ENCODE measurements at places on chromosomes 2 and 18. TPM values are rescaled to one million over a fixed set of nuclear protein-coding genes. Genes with fewer than 3 reads are reported as not detected.

Gene AFF3
- total RNA-seq, result 7.1 TPM

GRCh38 chr2:23660237-23660636 is 266.7 kb downstream of the ATAD2B start:
- H3K27me3 ChIP-seq, result peaks cover 15% of the 10 kb centered on the region
- H3K27ac ChIP-seq, result no peak overlapping the region
- no peaks in the 10 kb centered on the region for H3K36me3 ChIP-seq
- no peak overlapping the region for H3K4me3 ChIP-seq
- H3K4me1 ChIP-seq, result peaks cover 10% of the 10 kb centered on the region

GRCh38 chr2:175807031-175807873 is 194.8 kb downstream of the LNPK start:
- H3K27ac ChIP-seq, result no peak overlapping the region
- no peaks in the 10 kb centered on the region for H3K36me3 ChIP-seq
- H3K27me3 ChIP-seq, result peaks cover 3% of the 10 kb centered on the region
- H3K4me1 ChIP-seq, result no peaks in the 10 kb centered on the region
- no peak overlapping the region for H3K4me3 ChIP-seq

Gene ACMSD
- not detected for total RNA-seq

Gene UGT1A3
- total RNA-seq, result not detected

DNA sequence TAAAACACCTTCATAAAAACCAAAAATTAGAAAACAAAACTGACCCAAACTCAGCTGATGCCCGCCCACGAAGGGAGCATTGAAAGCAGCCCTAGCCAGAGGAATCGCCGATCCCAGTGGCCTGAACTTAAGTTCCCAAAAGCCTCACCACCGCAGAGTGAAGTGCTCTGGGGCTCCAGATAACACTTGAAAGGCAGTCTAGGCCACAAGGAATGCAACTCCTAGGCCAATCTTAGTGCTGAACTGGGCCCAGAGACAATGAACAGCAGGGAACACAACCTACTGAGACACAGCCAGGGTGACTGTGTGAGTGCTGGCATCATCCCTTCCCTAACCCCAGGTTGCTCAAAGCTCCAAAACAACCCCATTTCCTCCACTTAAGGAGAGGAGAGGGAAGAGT is 59.6 kb upstream of the CHN1 start:
- no peak for DNase-seq
- peaks cover 26% of the 10 kb centered on the region for H3K36me3 ChIP-seq
- H3K4me3 ChIP-seq, result no peak overlapping the region
- H3K27me3 ChIP-seq, result no peaks in the 10 kb centered on the region

DNA sequence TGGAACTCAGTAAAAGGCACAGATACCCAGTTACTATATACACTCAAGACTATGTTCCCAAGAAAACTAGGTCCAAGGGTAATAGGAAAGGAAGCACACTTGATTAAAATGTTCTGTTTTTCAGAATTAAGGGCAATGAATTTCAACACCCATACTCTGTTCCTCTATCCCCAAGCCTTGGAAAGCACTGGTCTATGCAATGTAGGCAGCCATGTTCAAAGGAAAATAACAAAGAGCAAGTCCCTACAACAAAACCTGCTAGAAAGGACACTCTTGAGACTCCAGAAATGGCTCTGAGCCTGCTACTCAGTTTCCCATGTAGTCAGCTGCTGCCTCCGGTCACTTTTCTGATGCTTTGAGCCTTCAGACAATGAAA is 6.8 kb downstream of the CYB5A start:
- no peak for DNase-seq
- no peak overlapping the region for H3K4me3 ChIP-seq
- peaks cover 22% of the 10 kb centered on the region for H3K4me1 ChIP-seq
- no peaks in the 10 kb centered on the region for H3K36me3 ChIP-seq
- H3K27ac ChIP-seq, result no peak overlapping the region

Gene PGAP1
- total RNA-seq, result 39.5 TPM

Gene AGPS
- total RNA-seq, result 65.9 TPM

Gene KIAA2012
- total RNA-seq, result not detected

GRCh38 chr2:131034122-131035051 is 58.9 kb downstream of the FAM168B start:
- peaks cover 36% of the 10 kb centered on the region for H3K27me3 ChIP-seq
- peak overlapping the region; percentile 38 for H3K4me3 ChIP-seq
- peaks cover 20% of the 10 kb centered on the region for H3K4me1 ChIP-seq
- H3K27ac ChIP-seq, result no peak overlapping the region
- peak; percentile 22 for DNase-seq
- H3K36me3 ChIP-seq, result peaks cover 3% of the 10 kb centered on the region

DNA sequence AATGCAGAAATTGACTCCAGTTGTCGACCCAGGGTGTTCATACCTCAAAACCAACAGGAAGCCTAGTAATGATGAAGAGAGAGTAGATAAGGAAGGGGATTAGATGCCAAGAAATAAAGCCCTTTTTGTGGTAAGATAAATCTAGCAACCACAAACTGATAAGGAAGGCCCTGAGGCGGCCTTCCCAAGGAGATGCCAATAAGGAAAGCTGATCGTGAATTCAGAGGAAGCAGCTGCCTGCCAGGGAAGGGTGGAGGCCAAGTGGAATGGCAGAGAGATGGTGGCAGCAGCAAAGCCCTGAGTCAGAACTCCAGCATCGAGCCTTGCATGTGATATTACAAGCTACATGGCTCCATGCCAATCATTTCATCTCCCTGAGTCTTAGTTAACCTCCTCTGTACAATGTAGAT is 126.3 kb downstream of the IRS1 start:
- no peak for DNase-seq
- no peaks in the 10 kb centered on the region for H3K36me3 ChIP-seq
- peaks cover 5% of the 10 kb centered on the region for H3K4me1 ChIP-seq
- H3K27ac ChIP-seq, result no peak overlapping the region
- H3K27me3 ChIP-seq, result peaks cover 27% of the 10 kb centered on the region
- no peak overlapping the region for H3K4me3 ChIP-seq

DNA sequence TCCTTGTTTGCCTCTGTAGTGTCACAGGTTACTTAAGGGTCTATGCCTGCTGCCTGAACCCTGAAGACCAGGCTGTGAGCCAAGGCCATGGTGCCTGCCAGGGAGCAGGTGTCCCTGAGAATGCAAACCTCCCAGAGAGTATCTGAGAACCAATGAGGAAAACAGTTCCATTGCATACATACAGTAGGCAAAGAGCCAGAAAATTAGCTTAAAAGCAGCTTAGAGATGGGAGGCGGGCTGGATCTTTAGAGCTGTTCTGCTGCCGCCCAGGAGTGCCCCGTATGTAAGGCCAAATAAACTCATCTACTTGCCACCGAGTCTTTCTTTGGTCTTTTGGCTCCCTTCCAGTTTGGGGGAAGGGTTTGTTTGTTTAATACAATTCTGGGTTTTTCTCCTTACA is 327.9 kb downstream of the CLIP4 start:
- no peak for DNase-seq
- H3K4me3 ChIP-seq, result no peak overlapping the region
- no peaks in the 10 kb centered on the region for H3K36me3 ChIP-seq
- H3K27me3 ChIP-seq, result no peaks in the 10 kb centered on the region
- H3K27ac ChIP-seq, result no peak overlapping the region

- H3K27ac ChIP-seq, result no peak overlapping the region
- DNase-seq, result no peak
- H3K4me3 ChIP-seq, result no peak overlapping the region
- H3K4me1 ChIP-seq, result no peaks in the 10 kb centered on the region
- no peaks in the 10 kb centered on the region for H3K27me3 ChIP-seq
- no peaks in the 10 kb centered on the region for H3K36me3 ChIP-seq
Observed at GRCh38 chr2:104052356-104052755, 801.6 kb upstream of the POU3F3 start.

- peaks cover 7% of the 10 kb centered on the region for H3K27me3 ChIP-seq
- no peaks in the 10 kb centered on the region for H3K4me1 ChIP-seq
- no peak overlapping the region for H3K27ac ChIP-seq
- H3K4me3 ChIP-seq, result no peak overlapping the region
- H3K36me3 ChIP-seq, result no peaks in the 10 kb centered on the region
- DNase-seq, result no peak
Observed at GRCh38 chr18:31549416-31549815, 42.3 kb upstream of the TTR start.

Gene HOXD3
- not detected for total RNA-seq
